ENCODE measurements at places on chromosomes 6 and 20.

- DNase-seq, result no peak
These were observed 2.8 kb upstream of the CYP24A1 start for GRCh38 chr20:54176610-54177009.

- DNase-seq, result no peak
These were observed 187.4 kb upstream of the JARID2 start for GRCh38 chr6:15058200-15059061.

- no peak for DNase-seq
These were observed 264.5 kb downstream of the KIF16B start for GRCh38 chr20:16308754-16309153.

GRCh38 chr6:53730767-53731166 lies 64.0 kb upstream of the LRRC1 start:
- DNase-seq, result no peak

DNA sequence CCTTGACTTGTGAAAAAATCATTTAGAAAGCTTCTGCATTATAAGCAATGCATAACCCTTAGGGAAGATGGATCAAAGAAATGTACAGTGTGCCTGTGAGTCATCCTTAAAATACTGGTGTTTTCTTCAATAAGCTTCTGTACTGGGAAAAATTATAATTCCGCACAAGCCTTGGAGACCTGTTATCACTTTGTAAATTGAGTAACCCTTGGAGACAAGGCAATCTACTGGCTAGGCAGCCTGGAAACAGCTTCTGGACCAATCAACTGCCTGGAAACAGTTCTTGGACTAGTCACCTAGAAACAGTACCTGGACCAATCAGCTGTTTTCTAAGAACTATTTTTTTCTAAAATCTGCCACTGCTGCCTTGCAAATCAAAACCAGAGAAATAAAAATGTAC lies 25.8 kb upstream of the RNGTT start:
- DNase-seq, result no peak

DNA sequence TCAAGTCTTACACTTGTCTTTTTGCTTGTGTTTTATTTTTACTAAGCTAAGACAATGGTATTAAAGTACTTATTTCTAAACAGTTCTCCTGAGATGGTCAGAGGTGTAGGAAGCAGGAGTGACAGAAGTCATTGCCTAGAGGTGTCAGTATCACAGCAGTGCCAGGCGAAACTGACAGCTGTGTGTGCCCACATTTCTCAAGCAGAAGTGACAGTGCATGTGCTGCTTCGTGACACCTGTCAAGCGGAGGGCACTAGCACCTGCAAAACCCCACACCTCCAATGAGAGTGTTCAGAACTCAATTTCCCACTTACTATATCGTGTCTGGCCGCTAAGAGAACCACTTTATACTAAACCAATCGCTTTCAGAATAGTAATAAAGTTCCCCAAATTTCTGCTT lies 82.8 kb downstream of the SLC23A2 start:
- no peak for DNase-seq

DNA sequence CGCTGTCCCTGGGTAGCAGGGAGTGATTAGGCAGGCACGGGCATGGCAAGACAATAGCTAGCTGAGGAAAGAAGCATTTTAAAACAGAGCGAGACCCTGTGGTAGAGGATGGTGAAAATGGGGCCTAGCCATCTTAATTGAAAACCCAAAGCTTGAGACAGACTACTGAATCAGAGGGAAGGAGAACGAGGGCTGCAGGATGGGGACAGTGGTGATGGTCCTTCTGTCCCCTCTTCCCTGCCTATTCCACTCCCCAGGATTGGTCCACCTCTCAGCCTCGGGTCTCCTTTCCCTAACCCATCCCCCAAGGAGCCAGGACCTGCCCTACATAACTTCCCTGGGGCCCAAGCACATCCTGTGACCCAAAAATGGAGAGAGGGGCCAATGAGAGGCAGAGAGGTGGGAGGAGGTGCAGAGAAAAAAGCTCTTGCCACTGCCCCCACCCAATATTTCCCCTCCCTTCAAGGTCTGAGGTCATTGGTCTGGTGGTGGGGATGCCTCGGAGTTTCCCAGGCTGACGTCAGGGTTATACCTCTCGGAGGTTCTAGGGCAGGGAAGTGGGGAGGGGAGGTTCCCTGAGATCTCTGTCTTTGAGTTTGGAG lies 884 bp upstream of the CUTA start:
- no peak for DNase-seq

- DNase-seq, result peak; percentile 53
These were observed 499 bp downstream of the TTI1 start for GRCh38 chr20:38032585-38033329.

GRCh38 chr6:8269872-8270454 lies 165.4 kb downstream of the SLC35B3 start:
- no peak for DNase-seq

GRCh38 chr6:97919631-97920030 lies 636.6 kb upstream of the MMS22L start:
- DNase-seq, result no peak

- no peak for DNase-seq
These were observed 22.0 kb upstream of the VSTM2L start for GRCh38 chr20:37880726-37881591.

GRCh38 chr20:38941726-38942389 lies 15.6 kb downstream of the FAM83D start:
- DNase-seq, result no peak

- no peak for DNase-seq
These were observed 165.1 kb downstream of the GJA1 start for GRCh38 chr6:121600389-121601168.

- no peak for DNase-seq
These were observed 93.7 kb downstream of the SSR1 start for GRCh38 chr6:7219310-7219709.

DNA sequence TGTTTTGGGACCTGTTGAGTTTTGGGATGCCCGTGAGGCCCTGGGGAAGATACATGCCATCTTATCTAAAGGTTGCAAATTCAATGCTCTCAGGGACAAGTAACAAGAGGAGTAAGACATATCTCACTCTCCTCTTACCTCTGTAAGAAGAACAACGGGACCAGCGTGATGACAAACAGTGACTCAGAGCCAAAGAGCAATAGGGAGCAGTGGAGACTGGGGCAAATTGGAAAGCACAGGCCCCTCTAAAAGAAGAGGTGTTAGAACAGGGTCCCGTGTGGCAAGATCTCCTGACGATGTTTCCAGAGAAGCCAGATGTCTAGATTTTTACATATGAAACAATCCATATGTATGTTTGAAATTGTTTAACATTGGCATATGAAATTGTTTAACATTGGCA lies 11.6 kb downstream of the TP53RK start:
- no peak for DNase-seq

GRCh38 chr6:108594640-108595039 lies 33.9 kb downstream of the FOXO3 start:
- DNase-seq, result no peak

DNA sequence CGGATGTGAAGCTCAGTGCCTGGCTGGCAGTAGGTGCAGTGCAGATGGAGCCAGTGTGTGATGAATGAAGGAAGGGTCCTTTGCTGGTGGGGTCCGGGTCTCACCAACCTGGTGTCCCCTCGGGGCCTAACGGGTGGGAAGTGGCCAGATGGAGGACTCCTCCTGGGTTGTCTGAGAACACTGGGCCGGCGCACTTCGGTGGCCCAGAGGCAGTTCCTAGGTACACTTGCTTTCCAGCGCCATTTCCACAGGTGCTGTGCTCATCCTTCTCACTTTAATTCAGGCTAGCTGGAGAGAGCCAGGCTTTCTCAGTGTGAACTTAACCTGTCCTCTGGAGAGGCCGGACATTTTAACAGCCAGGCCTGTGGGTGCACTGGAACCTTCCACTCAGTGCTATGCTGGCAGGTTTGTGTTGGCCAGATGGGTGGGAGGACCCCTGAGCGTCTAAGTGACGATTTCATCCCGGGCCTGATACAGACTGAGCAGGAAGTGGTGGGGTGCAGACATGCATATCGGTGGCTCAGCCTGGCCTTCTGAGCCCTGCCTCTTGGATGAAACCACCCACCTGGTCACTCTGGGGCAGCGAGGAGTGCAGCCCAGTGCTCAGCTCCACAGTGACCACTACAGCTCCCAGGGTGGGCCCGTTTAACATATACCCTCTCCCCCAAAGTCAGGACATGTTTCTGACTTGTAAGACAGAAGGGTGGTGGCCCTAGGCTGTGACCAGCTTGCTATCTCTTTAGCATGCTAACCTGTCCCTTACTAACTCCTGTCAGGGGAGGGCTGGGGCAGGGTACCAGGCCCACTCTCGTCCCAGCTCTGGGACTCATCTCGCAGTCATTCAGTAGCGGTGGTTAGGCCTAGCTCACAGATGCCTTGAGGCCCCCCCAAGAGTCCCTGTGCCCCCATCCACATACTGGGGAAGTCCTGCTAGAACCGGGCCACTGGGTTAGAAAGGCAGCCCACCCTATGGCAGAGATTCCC lies 8.2 kb upstream of the PYGB start:
- no peak for DNase-seq

DNA sequence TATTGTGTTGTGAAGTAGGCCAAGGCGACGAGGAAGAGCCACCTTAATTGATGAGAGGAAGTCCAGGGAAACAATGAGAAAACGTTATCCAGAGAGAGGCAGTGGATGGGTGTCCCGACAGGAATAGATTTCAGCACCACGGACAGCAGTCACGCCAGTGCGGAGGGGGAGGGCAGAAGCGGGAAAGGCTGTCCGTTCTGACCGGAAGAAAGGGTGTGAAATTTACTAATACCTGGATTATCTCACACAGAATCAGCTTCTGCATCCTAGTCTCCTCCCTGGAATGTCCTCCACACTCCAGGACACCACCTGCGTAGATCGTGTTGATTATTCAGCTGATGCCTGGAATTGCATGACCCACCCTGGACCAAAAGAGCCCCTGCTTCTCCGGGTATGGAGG lies 7.4 kb upstream of the BPIFA3 start:
- DNase-seq, result no peak

Measured in activated CD8-positive, alpha-beta memory T cell treated with anti-CD3 and anti-CD28 coated beads for 4 hours (primary cell).